ENCODE measurements at places on chromosomes 13 and 19.
A peak's percentile ranks its signal among the peaks of the same experiment; 100 is the strongest.

DNA sequence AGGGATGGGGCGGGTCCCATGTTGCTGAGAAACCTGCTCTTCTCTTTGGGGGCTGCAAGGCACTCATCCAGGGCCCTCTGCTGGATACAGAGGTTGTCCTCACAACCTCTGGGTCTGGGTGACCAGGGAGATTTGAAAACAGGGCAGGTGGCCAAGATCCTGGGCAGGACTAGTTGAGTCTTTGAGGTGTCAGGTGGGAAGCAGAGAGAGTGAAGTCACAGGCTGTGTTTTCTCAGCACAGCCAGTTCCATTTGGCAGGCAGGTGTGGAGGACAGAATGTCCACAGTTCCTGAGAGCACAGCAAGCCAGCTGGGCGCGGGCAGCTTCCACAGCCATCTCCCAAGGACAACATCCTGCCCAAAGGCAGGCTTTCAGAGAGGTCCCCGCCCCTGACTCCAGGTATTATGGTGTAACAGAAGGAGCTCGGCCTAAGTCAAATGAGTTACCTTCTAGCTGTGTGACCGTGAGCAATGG is 118.8 kb downstream of the NUFIP1 start:
- DNase-seq: no peak

DNA sequence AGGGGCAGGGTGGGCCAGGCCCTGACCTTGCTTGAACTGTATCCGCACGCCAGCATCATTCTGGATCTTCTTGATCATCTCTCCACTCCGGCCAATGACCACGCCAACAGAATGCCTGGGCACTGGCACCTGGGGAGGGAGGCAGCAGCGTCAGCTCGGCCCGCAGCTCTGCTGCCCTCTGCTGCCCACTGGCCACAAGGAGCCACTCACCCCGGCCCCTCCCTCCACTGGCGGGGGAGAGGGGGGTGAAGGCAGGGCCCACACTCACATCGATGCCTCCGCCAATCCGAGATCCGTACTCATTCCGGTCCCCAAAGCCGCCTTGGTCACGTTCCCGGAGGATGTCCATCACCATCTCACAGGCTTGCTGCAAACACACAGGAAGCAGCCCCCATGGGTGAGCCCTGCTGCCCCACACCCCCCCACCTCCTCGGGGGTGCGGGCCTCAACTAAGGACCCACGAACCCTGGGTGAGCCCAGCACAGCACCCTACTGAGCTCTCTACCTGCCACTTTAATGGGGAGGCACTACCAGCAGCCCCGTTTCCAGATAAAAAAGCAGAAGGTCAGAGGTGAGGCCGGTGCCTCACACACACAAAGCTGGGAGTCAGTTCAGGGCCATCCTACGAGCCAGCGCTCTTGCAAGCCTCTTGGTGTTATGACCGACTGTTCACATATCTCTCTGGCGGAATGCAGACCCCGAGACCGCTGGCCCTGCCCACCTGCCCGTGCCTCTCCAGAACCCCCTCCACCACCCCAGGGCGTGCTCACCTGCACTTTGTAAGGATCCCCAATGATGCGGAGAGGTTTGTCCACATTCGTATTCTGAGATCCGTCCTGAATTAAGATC is 6.7 kb downstream of the KHSRP start:
- peak; percentile 29 for DNase-seq

- DNase-seq: no peak
These were observed 4.6 kb downstream of the COL4A2 start for GRCh38 chr13:110311443-110312338.

- no peak for DNase-seq
These were observed 3.1 kb downstream of the SCN1B start for GRCh38 chr19:35033067-35034004.

GRCh38 chr19:35609851-35610353 is 2.6 kb upstream of the HAUS5 start:
- DNase-seq: no peak
